Breast epithelium (tissue), 4 donors: ENCODE measurements at places on chromosomes 12 and 14.

DNA sequence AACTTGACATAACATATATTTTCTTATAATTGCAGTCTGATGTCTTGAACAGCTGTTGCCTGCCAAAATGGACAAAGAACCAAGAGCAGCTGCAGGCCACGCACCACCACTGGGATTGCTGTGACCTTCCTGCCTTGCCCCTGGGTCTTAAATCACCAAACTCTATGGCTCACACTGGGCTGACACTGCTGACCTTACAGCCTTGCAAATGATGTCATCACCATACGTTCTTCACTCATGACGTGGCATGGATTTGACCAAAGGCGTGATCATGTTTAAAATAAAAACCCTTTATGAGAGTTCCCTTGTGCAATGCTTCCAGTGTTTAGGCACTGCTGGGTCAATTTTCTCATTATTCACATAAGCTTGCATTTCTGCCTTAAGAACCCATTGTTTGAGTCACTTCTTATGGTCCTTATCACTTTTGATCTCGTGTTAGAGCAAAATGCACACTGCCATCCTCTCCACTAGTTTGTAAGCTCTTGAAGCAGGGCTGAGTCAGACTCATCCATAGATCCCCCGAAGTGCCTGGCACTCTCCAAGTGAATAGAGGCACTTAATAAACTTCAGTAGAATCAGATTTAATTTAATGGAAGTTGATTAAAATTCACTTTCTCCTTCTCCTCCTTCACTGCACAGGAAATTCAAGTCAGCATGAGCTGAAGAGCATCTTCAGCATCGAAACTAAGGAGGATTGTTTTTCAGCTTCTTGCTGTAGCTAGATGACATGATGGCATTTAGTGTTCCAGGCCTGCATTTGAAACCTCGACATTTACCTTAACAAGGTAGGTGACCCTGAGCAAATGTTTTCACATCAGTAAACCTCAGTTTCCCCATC is 132.4 kb upstream of the PZP start:
- no peaks in the 10 kb centered on the region for H3K27me3 ChIP-seq
- H3K4me3 ChIP-seq = no peak overlapping the region
- no peaks in the 10 kb centered on the region for H3K36me3 ChIP-seq
- H3K4me1 ChIP-seq = no peaks in the 10 kb centered on the region
- no peak for DNase-seq

GRCh38 chr12:42291680-42292079 is 34.2 kb downstream of the ZCRB1 start:
- H3K4me3 ChIP-seq = no peak overlapping the region
- no peaks in the 10 kb centered on the region for H3K27me3 ChIP-seq
- no peak for DNase-seq
- no peaks in the 10 kb centered on the region for H3K36me3 ChIP-seq
- H3K4me1 ChIP-seq = no peaks in the 10 kb centered on the region

- no peak overlapping the region for H3K4me3 ChIP-seq
- H3K36me3 ChIP-seq = no peaks in the 10 kb centered on the region
- no peaks in the 10 kb centered on the region for H3K4me1 ChIP-seq
- H3K27ac ChIP-seq = no peak overlapping the region
- no peak for DNase-seq
- H3K27me3 ChIP-seq = no peaks in the 10 kb centered on the region
Measured at GRCh38 chr12:104058802-104059201, 5.5 kb upstream of the HCFC2 start.

- DNase-seq = peak; percentile 92
- no peak overlapping the region for H3K4me3 ChIP-seq
- peaks cover 45% of the 10 kb centered on the region for H3K4me1 ChIP-seq
- H3K27ac ChIP-seq = peak overlapping the region; percentile 92
Measured at GRCh38 chr12:124512667-124513296, 54.6 kb downstream of the NCOR2 start.

GRCh38 chr14:66045572-66046021 is 440.6 kb upstream of the CCDC196 start:
- no peaks in the 10 kb centered on the region for H3K4me1 ChIP-seq
- no peaks in the 10 kb centered on the region for H3K36me3 ChIP-seq
- no peak overlapping the region for H3K4me3 ChIP-seq
- DNase-seq = no peak
- H3K27ac ChIP-seq = no peak overlapping the region

DNA sequence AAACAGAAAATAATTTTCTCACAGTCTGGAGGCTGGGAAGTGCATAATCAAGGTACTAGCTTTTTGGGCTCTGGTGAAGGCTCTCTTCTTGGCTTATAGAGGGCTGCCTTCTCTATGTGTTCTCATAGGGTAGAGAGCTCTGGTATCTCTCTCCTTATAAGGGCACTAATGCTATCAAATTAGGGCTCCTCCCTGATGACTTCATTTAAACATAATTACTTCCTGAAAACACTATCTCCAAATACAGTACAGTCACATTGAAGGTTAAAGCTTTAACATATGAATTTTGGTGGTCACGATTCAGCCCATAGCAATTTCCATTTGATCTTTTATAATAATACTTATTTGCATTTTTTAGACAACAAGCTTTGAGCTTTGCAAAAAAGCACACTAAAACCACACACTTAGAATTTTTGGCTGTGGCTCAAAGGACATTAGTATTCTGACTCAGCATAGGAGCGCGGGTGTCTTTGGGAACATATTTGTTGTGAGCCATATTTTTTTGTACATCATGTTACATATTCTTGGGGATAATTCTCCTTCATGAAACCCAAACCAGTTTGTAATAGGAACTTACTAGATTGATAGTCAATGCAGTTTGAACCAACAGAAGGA is 808.1 kb upstream of the FBXO33 start:
- no peak for DNase-seq
- H3K36me3 ChIP-seq = no peaks in the 10 kb centered on the region
- no peak overlapping the region for H3K27ac ChIP-seq

- no peak overlapping the region for H3K4me3 ChIP-seq
- no peak overlapping the region for H3K27ac ChIP-seq
- no peaks in the 10 kb centered on the region for H3K27me3 ChIP-seq
Measured at GRCh38 chr14:104783484-104784217, 11.9 kb downstream of the AKT1 start.

GRCh38 chr12:96136725-96137378 is 57.3 kb upstream of the ELK3 start:
- no peaks in the 10 kb centered on the region for H3K27me3 ChIP-seq
- no peaks in the 10 kb centered on the region for H3K4me1 ChIP-seq
- no peaks in the 10 kb centered on the region for H3K36me3 ChIP-seq
- no peak overlapping the region for H3K27ac ChIP-seq
- H3K4me3 ChIP-seq = no peak overlapping the region

- H3K27me3 ChIP-seq = no peaks in the 10 kb centered on the region
- H3K27ac ChIP-seq = no peak overlapping the region
- no peaks in the 10 kb centered on the region for H3K36me3 ChIP-seq
- no peak for DNase-seq
- H3K4me1 ChIP-seq = no peaks in the 10 kb centered on the region
Measured at GRCh38 chr14:44700184-44700583, 193.1 kb upstream of the FSCB start.

DNA sequence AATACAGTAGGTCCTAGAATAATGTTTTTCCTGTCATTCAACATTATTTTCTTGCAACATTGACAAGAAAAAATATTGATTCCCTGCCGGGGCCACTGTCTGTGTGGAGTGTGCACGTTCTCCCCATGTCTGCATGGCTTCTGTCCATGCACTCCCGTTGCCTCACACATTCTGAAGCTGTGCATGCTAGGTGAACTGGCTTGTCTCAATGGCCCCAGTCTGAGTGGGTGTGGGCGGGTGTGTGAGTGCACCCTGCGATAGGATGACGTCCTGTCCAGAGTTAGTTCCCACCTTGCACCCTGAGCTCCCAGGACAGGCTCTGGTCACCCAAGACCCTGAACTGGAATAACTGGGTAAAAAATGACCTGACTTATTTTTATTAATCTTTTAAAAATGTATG is 186.1 kb downstream of the CAND1 start:
- H3K4me3 ChIP-seq = no peak overlapping the region
- no peaks in the 10 kb centered on the region for H3K4me1 ChIP-seq
- H3K27me3 ChIP-seq = no peaks in the 10 kb centered on the region
- no peak for DNase-seq
- H3K36me3 ChIP-seq = no peaks in the 10 kb centered on the region

DNA sequence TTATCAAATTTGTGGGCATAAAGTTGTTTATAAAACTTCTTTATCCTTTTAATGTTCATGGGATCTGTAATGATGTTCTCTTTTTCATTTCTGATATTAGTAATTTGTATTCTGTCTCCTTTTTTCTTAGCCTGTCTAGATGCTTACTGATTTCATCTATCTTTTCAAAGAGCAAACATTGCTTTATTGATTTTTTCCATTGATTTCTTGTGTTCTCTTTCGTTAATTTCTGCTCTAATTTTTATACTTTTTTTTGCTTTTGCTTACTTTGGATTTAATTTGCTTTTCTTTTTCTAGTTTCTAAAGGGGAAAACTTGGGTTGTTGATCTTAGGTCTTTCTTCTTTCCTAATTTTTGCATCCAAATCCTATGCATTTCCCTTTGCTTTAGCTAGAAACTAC is 42.5 kb downstream of the CRADD start:
- H3K36me3 ChIP-seq = no peaks in the 10 kb centered on the region
- DNase-seq = no peak
- H3K27me3 ChIP-seq = no peaks in the 10 kb centered on the region
- H3K27ac ChIP-seq = no peak overlapping the region

DNA sequence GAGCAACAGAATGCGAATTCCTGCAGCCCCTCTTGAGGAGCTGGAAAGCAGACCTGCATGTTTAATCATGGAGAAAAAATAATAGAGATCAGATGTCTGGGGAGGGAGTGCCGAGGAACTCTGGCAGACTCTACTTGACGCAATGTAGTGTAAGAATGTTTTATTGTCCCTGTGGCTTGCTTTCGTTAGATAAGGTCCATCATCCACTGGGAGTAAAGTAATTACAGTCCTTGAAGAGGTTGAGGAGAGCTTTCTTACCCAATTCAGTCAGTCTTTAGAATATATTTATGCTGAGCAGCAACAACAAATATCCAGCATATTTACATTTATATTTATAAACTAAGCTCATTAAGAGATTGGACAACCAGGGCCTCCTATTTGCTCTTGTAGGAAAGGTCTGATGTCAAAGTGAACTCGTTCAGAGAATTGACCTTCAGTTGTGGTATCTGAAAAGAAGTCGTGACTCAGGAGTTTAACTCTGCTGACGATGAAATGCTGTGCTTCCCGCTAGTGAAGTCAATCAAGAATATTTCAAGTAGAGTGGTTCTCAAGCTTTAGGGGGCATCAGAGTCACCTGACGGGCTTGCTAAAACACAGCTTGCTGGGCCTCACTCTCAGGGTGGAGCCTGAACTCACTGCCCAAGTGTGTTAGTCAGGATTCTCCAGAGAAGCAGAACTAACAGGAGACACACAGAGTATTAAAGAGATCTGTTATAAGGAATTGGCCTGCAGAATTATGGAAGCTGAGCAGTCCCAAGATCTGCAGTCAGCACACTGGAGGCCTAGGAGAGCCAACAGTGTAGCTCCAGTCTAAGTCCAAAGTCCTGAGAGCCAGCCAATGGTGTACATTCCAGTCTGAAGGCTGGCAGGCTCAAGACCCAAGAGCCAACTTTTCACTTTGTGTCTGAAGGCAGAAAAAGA is 139.3 kb upstream of the LMNTD1 start:
- H3K27ac ChIP-seq = no peak overlapping the region
- H3K36me3 ChIP-seq = no peaks in the 10 kb centered on the region
- no peak overlapping the region for H3K4me3 ChIP-seq
- H3K4me1 ChIP-seq = no peaks in the 10 kb centered on the region

DNA sequence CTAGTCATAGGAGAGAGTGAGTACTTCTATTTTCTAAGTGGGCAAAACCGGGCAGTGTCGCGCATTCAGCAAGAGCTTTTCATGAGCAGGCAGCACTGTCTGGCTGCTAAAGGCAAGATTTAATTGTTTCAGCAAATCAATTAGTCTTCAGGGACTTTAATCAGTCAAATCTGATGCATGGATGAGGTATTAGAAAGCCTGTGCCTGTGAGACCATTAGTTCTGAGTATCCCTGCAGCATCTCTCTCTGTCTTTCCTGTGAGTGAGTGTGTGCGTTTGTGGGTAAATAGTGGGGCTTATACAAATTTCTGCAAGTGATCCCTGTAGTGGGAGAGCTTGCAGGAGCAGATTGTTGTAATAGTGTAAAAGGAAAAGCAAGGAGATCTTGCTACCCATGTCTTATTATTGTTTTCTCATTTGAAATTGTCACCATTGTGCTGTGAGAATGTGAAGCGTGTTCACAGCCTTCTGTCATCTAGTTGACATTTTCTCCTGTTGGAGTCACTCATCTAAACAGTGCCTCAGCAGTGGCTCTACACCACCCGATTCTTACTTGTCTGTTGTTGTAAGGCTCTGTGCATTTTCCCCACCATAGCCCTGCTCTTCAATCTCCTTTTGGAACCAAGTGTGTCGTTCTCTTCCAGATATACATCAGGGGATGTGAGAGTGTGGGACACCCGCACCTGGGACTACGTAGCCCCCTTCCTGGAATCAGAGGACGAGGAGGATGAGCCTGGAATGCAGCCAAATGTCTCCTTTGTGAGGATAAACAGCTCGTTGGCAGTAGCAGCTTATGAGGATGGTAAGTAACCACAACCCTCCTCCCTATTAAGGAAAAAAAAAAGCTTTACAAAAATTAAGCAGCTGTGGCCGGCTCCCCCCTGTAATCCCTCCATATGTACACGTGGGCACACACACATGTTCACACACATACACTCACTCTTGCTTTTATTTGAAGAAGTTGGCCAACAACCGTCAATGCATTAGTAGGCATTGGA is 53.6 kb downstream of the FBXW8 start:
- H3K36me3 ChIP-seq = no peaks in the 10 kb centered on the region
- H3K27ac ChIP-seq = no peak overlapping the region
- no peak for DNase-seq
- H3K4me1 ChIP-seq = no peaks in the 10 kb centered on the region

- no peak for DNase-seq
- no peaks in the 10 kb centered on the region for H3K4me1 ChIP-seq
- no peak overlapping the region for H3K27ac ChIP-seq
- H3K36me3 ChIP-seq = no peaks in the 10 kb centered on the region
- peaks cover 16% of the 10 kb centered on the region for H3K27me3 ChIP-seq
Measured at GRCh38 chr14:77151245-77151644, 9.7 kb upstream of the ZDHHC22 start.

- no peaks in the 10 kb centered on the region for H3K27me3 ChIP-seq
- no peak for DNase-seq
- no peak overlapping the region for H3K27ac ChIP-seq
- no peak overlapping the region for H3K4me3 ChIP-seq
- H3K36me3 ChIP-seq = no peaks in the 10 kb centered on the region
- H3K4me1 ChIP-seq = peaks cover 10% of the 10 kb centered on the region
Measured at GRCh38 chr14:54708982-54709381, 142.1 kb downstream of the SAMD4A start.
